ENCODE measurements at places on chromosomes 7 and 10.

- DNase-seq: no peak
Measured at GRCh38 chr10:80201608-80202141, 3.7 kb downstream of the ANXA11 start.

GRCh38 chr10:94983555-94983954 is 45.1 kb downstream of the CYP2C9 start:
- no peak for DNase-seq

DNA sequence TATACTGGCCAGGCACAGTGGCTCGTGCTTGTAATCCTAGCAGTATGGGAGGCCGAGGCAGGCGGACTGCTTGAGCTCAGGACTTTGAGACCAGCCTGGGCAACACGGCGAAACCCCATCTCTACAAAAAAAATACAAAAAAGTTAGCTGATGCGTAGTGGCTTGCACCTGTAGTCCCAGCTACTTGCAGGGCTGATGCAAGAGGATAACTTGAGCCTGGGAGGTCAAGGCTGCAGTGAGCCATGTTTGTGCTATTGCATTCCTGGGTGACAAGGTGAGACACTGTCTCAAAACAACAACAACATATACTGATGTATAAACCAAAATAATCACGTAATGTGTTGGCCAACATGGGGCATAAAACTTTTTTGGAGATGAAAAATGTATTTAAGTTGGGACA is 6.4 kb upstream of the NPM3 start:
- no peak for DNase-seq

GRCh38 chr10:85532773-85533172 is 833.8 kb downstream of the GRID1 start:
- no peak for DNase-seq

DNA sequence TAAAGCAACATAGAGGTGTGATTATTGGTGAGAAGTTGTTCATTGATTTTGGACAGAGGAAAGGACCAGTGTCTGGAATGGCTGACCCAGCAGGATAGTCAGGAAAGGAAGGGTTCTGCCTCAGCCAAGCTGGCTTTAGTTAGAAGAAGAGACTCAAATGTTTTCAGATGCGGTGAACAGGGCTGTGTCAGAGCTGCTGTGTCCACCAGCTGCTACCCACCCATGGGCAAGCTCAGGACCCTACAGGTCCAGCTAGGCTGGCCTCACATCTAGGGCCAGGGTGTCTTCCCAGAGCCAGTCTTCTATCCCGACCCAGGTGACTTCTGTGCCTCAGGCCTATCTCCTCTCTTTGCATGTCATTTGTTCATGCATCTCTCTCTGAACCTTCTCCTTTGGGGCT is 37.3 kb upstream of the CXCL12 start:
- no peak for DNase-seq

GRCh38 chr7:152085131-152085530 is 59.7 kb downstream of the GALNT11 start:
- DNase-seq: no peak

- DNase-seq: peak; percentile 59
Measured at GRCh38 chr10:11236234-11236633, 218.6 kb downstream of the CELF2 start.

DNA sequence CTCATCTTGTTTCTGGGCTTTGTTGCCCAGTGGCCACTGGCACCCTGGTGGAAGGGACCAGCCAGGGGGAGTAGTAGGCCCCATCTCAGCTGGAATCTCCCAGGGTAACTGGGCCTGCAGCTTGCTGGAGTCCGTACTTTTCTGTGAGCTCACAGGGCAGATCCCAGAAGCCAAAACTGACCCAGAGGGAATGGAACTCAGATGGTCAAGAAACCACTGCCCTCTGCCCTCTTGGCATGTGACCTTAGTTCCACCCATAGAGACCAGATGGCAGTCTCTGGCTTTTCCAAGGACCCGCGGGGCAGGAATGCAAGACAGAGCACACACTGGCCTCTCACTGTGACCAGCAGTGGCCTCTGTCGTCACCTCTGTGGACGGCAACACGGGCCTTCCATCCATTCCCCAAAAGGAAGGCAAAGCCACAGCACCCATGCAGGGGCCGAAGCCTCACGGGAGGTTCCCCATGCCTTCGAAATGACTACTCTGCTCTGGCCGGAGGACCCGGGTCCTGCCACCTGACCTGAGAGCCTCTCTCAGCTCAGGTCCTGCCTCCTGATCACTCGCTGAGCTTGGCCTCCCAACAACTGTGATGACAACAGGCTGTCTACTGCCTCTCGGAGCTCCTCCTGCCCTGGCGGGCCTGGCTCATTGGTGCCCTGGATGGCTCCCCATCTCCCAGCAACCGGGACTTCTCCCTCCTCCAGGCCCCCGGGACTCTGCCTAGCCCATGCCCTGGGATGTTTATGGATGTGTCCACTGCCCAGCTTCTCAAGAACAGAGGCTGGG is 29.9 kb downstream of the MYL10 start:
- DNase-seq: no peak

GRCh38 chr7:131826960-131827359 is 270.5 kb upstream of the PODXL start:
- DNase-seq: no peak

DNA sequence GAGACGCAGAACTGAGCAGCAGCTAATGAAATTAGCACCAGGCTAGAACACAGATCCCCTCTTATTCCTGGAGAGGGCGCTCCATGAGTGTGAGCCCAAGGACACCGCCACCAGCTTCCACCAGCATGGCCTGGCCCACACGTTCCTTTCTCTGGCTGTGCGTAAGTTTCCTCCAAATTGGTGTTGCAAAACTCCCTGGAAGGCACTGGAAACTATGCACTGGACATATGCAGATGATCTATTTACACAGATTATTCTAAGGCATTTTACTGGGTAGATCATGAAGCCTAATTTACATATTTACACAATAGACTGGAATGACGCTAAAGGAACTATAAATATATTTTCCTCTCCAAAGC is 455.6 kb upstream of the FOXK1 start:
- DNase-seq: no peak

- no peak for DNase-seq
Measured at GRCh38 chr7:157519798-157520244, 183.0 kb downstream of the DNAJB6 start.

DNA sequence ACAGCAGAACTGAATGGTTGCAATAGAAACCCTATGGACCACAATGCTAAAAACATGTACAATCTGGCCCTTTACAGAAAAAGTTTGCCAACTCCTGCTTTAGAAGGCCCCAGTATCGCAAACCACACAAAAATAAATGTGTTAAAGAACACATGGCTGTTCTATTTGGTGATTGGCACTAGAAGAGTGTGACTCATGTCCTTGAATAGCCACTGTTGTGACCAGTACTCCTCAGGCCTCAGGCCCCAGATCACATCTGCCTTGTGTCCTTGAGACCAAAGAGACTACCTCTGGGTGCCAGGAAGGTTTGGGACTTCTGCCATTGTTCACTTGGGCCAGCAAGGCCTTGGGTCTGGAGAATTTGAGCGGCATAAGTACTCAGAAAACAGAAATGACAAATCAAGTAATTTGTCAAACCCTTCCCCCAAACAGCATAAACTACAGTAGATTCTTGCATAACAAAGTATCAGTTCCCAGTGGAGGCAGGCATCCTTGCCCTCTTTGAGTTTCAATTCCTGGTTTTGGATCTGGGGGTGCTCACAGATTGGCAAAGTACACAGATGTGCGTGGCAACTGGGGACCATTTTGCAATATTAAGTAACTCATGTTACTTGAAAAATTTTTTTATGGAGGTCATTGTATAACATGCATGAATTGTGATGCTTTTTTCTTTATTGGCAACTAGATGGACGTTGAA is 50.2 kb downstream of the MTURN start:
- DNase-seq: peak; percentile 18

DNA sequence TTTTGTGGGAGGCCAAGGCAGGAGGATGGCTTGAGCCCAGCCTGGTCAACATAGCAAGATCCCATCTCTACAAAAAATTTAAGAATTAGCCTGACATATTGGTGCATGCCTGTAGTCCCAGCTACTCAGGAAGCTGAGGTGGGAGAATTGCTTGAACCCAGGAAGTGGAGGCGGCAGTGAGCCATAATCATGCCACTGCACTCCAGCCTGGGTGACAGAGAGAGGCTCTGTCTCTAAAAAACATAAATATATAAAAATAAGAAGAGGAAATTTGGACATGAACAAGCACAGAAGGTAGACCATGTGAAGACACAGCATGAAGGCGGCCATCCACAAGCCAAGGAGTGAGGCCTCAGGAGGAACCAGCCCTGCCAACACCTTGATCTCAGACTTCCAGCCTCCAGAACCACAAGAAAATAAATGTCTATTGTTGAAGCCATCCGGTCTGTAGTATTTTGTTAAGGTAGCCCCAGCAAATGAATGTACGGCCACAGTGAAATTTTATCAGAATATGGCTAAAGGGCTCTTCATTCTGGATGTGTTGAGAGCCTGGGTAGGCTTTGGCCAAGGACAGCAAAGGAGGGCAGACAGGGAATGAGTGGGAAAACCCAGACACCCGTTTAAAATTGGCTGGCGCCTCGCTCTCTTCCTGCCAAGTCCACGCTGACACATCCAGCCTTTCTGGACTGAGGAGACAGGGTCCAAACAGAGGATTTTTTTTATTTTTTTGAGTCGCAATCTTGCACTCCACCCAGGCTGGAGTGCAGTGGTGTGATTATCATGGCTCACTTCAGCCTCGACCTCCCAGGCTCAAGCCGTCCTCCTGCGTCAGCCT is 12.9 kb upstream of the GRID2IP start:
- DNase-seq: no peak

DNA sequence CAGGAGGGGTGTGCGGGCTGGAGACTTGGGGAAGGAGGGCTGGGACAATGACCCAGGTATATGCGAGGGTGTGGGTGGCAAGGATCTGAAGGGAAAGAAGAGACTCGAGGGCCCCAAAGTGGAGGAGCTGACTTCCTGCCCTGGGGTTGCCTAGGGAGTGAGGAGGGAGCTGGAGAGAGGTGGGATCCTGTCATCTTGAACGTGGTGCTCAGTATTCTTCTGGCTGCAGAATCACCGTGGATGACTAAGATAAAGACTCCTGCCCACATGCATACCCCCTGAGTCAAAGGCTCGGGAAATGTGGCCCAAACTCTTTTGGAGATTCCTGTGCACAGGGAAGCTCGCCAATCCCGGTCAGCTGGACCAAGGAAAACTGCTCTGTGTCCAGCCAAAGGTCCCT is 31.2 kb downstream of the COL17A1 start:
- DNase-seq: no peak

- DNase-seq: no peak
Measured at GRCh38 chr10:26031300-26031699, 97.3 kb downstream of the MYO3A start.

DNA sequence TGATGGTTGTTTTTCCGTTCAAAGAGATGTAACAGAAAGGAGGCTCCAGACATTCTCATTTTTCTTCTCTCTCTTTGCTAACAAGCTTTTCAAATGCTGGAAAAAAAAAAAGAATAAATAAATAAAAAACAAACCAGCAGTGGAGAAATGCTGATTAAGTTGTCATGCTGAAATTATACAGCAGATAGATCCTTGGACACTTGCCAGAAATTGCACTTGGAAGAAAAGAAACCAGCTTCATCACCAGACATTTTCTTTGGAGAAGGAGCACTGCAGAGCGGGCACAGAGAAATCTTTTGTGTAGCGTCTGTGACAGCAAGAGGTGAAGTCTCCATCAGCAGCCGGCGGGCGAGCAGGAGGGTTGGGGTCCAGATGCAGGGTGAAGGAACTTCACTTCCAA is 55.8 kb downstream of the CLRN3 start:
- no peak for DNase-seq

DNA sequence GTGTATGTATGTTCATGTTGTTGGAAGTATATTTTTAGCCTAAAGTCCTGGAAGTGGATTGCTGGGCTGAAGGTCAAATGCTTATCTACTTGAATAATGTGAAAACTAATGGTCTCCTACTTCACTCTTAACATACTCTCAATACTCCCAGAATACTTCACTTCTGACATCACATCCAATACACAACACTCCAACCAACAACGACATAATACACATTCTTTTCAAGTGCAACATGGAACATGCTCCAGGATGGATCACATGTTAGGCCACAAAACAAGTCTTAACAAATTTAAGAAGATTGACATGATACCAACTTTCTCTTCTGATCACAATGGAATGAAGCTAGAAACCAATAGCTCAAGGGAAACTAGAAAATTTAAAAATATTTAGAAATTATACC is 126.9 kb upstream of the ADCY1 start:
- no peak for DNase-seq

- no peak for DNase-seq
Measured at GRCh38 chr7:87411186-87411585, 64.3 kb downstream of the ABCB4 start.

DNA sequence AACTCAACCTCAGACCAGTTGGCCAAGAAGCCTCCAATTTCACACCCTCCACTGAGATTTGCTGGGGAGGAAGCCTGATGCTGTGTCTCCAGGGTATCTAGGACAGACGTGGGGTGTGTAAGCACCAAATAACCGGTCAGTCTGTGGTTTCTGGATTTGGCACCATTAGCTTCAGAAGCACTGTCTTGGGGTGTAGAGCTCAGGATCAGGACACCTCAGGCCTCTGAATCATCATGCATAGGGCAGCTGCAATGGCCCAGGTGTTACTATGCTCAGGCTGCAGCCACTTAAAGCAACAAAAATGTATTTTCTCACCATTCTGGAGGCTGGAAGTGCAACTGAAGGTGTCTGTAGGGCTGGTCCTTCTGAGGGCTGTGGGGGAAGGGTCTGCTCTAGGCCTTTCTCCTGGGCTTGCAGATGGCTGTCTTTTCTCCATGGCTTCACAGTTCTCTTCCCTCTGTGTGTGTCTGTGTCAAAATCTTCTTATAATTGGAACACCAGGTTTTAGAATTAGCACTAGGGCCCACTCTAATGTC is 73.4 kb upstream of the SEPHS1 start:
- DNase-seq: no peak

GRCh38 chr7:92806496-92806895 is 29.9 kb downstream of the CDK6 start:
- no peak for DNase-seq

- DNase-seq: no peak
Measured at GRCh38 chr7:93040355-93040754, 77.4 kb downstream of the SAMD9 start.

DNA sequence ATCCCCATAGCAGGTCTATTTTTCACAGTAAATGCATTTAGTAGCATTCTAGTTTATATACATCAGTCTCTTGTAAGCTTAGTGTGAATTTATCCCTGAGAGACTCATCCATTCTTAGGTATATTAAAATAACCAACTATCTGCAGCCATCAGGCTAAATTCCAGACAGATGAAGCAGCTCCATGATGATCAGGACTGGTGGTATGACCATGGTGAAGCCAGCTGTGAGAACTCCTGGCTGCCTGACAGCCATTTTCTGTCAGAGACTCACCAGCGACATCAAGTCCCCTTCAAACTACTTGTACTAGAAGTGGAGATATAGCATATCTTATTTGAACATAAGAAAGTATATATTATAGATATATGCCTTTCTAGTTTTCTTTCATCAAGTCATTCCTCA is 70.3 kb upstream of the GSDME start:
- DNase-seq: no peak

GRCh38 chr10:83346266-83346910 is 792.9 kb upstream of the GHITM start:
- DNase-seq: no peak

- DNase-seq: no peak
Measured at GRCh38 chr10:121500701-121501332, 97.4 kb downstream of the FGFR2 start.

- DNase-seq: no peak
Measured at GRCh38 chr7:158702944-158703343, 1.7 kb downstream of the NCAPG2 start.
